WERI-Rb-1 (cell line): ENCODE measurements at places on chromosomes 6 and 20.

DNA sequence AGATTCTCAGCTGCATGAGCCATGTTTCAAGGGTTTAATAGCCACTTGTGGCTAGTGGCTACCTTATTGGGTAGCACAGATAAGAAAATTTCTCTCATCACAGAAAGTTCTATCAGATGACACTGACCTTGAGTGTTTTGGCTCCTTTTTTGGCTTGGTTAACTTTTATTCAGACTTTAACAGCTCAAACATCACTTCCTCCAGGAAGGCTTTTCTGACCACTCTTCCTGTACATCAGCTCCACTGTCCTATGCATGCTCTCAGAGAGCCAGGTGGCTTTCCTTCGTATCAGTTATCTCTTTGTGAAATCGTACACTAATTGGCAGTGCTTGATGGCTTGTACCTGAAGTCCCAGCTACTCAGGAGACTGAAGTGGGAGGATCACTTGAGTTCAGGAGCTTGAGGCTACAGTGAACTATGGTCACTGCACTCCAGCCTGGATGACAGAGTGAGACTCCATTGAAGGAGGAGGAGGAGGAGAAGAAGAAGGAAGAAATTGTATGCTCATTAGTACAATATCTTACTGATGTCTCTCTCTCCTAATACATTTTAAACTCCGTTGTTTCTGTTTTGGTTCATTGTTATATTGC is 10.7 kb downstream of the MAFB start:
- no peak for DNase-seq

DNA sequence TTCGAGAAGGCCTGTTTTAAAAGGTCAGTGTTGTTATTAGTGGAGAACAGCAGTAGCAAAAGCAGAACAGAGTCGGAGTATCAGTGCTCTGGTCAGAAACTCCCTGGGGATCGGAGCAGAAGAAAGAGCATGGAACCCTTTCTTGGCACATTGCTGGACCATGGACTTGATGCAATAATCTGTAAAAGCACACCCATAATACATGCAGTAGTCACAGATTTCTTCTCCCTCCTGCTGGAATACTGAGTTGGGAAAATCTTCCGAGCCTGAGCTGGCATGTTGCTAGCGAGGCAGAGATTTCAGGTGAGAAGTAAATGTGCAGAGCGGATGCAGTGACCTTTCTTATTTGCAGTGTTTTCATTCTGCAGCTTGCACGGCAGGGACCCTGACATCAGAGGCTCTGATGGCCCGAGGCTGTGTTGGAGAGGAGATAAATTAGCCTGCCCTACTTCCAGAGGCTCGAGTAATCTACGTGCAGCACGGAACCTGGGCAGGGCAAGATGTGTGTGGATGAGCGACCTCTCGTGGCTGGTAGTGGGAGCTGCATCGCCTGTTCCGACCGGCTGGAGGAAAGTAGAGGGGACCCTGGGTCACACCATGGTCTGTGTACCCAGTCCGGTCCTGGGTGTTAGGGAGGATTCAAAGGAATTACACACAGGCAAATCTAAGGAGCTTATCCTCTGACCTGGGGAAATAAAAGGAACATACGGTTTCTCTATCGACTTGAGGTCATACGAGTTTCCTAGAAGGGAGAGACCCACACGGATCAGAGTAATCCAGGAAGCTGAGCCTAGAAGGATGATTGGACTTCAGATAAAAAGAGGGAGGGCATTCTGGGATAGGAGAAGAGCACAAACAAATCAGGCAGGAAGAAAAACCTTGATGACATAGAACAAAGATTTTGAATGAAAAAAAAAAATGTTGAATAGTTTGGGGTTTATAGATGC is 137.0 kb upstream of the STMND1 start:
- peak; percentile 98 for DNase-seq

- no peak for DNase-seq
These were observed 27.4 kb upstream of the PCMTD2 start for GRCh38 chr20:64228086-64228653.

GRCh38 chr20:34715384-34715783 is 11.2 kb downstream of the TP53INP2 start:
- no peak for DNase-seq

DNA sequence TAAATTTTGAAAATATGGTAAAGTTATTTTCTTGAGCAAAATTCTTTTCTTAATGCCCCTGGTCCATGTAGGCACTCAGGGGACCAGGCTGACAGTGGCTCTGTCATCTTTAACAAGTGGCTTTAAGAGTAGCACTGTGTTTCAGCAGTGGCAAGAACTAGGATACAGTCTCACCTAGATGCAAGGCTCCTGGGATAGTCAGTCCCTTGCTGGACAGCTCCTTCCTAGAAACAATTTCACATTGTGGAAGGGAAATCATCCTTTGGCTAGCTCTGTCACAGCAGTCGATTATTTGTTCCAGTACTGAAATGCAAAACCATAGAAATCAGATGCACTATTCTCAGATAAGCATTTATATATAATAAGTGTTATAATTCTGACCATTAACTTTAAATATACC is 175.4 kb upstream of the KCNQ5 start:
- no peak for DNase-seq

DNA sequence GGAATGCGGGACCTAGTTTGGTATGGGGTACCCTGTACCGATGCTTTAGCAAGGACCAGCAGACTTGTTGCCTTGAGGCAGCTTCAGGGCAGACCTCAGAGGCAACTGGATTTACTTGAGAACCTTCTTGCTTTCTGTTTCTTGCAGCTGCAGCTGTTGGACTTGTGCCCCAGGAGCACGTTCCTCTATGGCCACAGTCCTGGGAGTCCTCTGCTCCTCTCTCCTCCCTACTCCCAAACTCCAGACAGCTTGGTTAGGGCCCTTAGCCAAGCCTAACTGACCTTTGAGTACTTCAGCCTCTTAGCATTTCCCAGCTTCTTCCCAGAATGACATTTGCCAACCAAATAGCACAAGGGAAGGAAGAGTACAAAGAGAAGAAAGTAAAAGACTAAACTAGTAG is 34.7 kb downstream of the GHRH start:
- DNase-seq, result no peak
